Vagina (tissue), 2 donors: ENCODE measurements at places on chromosomes 13 and 19.

- DNase-seq, result no peak
These were observed 131.0 kb downstream of the TNFRSF19 start for GRCh38 chr13:23701186-23701585.

GRCh38 chr19:55599468-55599841 is at the start of gene FIZ1:
FIZ1 (minus strand) TSS chr19:55599517; CDS start chr19:55597865, 1,652 bp downstream.
- no peak for DNase-seq

- no peak for DNase-seq
These were observed 471 bp downstream of the DACH1 start for GRCh38 chr13:71866335-71867130.

GRCh38 chr19:16040642-16041041 is 35.7 kb upstream of the TPM4 start:
- DNase-seq, result no peak

DNA sequence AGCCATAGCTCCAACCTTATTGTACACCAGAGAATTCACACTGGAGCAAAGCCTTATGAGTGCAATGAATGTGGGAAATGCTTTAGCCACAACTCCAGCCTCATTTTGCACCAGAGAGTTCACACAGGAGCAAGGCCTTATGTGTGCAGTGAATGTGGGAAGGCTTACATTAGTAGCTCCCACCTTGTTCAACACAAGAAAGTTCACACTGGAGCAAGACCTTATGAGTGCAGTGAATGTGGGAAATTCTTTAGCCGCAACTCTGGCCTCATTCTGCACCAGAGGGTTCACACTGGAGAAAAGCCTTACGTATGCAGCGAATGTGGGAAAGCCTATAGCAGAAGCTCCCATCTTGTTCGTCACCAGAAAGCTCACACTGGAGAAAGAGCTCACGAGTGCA is 5.9 kb upstream of the TRAPPC2B start:
- no peak for DNase-seq

GRCh38 chr19:14502334-14503092 is 6.6 kb upstream of the GIPC1 start:
- no peak for DNase-seq

- no peak for DNase-seq
These were observed 136.9 kb upstream of the SPRY2 start for GRCh38 chr13:80477661-80478443.

GRCh38 chr13:50125554-50126262 is 110.5 kb downstream of the KCNRG start:
- DNase-seq, result peak; percentile 94

- no peak for DNase-seq
These were observed 4.2 kb upstream of the LRRC25 start for GRCh38 chr19:18401580-18402112.

DNA sequence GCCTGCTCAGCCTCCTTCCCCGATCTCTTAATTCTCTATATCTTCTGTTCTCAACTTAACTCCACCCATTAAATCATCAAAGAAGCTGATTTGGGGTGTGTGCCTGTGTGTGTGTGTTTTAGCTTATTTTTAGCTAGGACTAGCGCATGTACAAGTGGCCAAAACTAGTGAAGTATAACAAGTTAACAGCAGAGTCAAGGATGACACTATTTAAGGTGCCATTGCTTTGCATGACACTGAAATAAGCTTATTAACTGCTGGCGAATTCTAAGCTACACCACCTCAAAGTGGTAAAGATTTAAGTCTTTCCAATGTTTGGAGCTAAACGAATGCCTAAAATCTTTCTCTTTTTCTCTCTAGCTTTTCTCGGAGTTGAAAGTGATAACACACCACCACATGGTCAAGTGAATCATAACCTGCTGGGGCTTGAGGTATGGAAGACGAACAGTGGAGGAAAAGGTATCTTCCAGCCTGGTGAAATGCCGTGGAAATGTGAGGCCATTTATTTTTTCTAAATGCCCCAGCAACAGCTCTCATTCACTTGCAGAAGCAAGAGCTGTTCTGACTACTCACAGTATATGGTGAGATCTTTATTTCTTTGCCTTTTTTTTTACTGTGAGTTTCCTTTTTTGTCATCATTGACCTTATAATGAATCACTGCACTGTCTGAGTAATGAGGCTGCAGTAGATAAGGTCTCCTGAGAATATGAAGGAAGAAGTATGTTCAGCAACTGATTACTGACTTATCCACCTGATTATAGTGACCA is 570.3 kb downstream of the PCDH9 start:
- no peak for DNase-seq

GRCh38 chr13:107585469-107586180 is 629.7 kb downstream of the LIG4 start:
- no peak for DNase-seq

GRCh38 chr13:92313382-92313781 is 913.2 kb upstream of the GPC6 start:
- DNase-seq, result no peak

- DNase-seq, result no peak
These were observed 16.5 kb upstream of the ATP8B3 start for GRCh38 chr19:1828279-1829238.

DNA sequence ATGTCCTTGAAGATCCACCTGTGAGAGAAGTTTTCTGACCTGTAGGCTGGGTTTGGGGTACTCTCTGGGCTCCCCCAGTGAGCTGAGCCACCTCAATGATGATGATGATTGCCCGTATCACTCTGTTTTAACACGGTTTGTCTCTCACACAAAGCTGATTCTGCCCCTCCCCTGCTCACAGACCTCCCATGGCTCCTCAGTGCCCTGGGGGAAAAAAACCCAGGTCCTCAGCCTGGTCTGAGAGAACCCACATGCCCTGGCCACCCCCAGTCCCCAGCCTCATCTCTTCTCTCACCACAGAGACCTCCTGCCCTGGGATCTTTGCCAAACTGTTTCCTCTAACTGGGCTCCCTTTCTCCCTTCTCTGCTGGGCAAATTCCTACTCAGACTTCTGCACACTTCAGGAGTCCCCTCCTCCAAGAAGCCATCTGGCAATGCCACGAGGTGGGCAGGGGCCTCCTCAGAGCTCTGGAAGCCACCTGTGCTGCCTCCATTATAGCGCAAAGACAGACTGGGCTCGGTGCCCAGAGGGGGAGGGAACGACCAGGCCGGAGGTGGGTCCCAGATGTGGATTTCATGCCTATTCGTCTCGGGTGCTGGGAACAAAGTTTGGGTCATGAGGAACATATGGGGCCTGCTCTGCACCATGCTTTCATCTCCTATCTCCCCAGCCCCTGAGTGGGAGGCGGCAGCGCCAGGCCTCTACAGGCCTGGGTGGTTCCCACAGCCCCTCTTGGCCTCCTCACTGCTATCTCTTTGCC is 8.5 kb upstream of the CA11 start:
- DNase-seq, result no peak

- DNase-seq, result no peak
These were observed 162.0 kb downstream of the EFNB2 start for GRCh38 chr13:106373304-106373988.

DNA sequence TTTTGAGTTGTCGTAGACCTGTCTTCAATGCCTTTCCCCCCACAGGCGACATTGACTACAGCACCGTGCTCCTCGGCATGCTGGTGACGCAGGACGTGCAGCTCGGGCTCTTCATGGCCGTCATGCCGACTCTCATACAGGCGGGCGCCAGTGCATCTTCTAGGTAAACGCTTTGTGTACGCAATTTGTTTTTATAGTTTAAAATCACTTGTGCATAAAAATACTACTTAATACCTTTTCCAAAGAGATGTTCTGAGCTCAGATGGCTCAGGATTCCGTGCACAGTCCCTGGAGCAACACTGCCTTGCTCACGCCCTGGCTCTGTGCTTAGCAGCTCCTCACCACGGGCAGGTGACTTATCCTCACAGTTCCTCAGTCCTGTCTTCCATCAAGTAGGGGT is 30.1 kb upstream of the DCUN1D2 start:
- DNase-seq, result no peak

DNA sequence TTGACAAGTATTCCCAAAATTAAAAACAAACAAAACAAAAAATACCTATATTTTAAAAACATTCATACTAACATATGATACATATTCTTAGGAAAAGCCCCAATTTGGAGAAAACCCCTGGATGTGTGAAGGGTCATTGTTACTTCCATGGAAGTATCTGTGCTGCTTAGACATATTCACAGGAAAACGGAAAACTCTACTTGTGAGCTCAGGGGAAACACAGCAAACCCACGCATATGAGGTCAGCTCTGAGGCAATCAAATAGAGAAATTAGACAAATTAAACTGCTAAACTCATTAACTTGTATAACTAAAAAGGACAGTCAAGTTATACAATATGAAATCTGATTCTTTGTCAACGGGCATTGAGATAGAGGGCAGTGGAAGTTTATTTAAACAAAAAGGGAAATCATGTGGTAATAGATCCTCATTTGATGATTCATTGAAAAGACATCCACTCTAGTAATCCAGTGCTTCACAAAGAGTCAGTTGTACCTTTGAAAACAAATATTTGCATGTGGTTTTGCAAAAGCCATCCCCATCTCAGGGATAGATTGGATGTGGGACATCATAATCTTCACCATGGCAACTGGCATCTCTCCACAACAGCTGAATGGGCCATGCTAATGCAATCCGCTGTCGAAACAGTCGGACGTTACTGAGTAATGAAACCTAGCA is 423.4 kb downstream of the ITGBL1 start:
- DNase-seq, result no peak

DNA sequence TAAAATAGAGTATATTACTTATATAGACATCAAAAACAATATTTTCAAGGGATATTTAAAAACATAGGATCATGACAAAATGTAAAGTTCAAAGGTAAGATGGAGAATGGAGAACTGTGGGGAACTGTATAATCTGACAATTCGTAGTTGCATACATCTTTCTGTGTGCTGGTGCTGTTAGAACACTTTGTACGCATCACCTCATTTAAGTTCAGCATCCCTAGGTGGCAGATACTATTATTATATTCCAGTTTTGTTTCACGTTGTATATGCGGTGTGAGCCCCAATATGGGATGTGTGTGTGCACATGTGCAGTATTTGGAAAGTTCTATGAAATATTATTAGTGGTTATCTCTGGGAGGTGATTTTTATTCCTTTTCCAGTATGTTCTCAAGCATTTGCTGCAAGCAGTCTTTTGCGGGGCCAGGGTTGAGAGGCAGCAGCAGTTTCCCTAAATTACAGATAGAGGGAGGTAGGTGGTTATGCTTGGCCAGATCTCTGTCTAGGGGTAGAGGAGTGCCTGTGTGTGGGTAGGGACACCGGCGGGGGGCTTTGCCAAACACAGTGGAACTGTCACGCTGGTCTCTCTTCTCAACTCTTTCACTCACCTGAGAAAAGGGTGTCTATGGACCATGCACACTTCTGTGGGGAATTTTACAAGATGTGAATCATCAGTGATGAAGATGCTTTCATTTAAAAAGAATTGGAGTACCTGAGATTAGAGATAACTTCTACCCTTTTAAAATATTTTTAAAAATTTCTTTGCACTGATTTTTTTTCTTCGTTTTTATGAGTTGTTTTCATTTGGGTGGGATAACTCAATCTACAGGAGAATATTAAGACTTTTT is 55.6 kb upstream of the ALOX5AP start:
- no peak for DNase-seq

DNA sequence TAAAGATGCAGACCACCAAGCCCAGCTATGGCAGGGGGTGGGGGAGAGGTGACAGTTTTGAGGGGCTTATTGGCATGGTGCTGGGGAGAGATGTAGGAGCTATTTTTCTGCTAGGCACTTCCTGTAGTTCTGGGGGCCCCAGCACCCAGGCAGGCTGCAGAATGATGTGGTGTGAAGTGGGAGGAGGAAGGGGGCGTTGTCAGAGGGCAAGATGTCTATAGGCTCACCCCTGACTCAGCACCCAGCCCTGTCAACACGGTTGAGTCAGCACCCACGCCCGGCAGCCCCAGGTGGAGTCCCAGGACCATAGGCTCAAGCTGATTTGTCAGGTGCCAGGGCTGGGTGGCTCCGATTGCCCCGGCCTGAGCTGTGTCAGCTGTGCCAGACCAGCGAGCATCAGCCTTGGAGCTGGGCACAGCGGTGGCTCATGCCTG is 5.8 kb downstream of the KLF2 start:
- DNase-seq, result no peak

DNA sequence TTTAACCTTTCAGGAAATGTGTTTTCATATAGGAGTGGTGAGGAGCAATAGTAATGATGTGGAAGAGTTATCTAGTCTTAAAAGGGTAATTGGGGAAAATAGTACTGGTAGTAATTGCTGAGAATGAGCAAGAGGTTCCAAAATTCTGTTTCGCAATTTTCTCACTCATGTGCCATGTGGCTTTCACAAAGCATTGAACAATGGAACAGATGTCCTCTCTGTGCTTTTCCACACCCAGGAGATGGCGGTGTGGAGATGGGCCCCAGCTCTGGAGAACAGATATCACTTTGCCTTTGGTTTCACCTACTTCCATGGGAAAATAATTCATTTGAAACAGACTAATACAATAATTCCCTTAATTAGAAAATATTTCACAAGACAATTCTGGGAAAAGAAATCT is 170.0 kb upstream of the SLC10A2 start:
- DNase-seq, result no peak

GRCh38 chr19:35194012-35194984 is 34.2 kb downstream of the FAM187B start:
- no peak for DNase-seq

- DNase-seq, result no peak
These were observed 26.8 kb upstream of the STARD13 start for GRCh38 chr13:33312150-33312860.

- DNase-seq, result no peak
These were observed 32.1 kb upstream of the SCEL start for GRCh38 chr13:77503398-77503797.

- DNase-seq, result no peak
These were observed 1.0 kb upstream of the RPS5 start for GRCh38 chr19:58385891-58386575.

GRCh38 chr13:61954092-61954491 is 538.4 kb upstream of the PCDH20 start:
- no peak for DNase-seq

- no peak for DNase-seq
These were observed 40.8 kb downstream of the KLF2 start for GRCh38 chr19:16365300-16365996.

DNA sequence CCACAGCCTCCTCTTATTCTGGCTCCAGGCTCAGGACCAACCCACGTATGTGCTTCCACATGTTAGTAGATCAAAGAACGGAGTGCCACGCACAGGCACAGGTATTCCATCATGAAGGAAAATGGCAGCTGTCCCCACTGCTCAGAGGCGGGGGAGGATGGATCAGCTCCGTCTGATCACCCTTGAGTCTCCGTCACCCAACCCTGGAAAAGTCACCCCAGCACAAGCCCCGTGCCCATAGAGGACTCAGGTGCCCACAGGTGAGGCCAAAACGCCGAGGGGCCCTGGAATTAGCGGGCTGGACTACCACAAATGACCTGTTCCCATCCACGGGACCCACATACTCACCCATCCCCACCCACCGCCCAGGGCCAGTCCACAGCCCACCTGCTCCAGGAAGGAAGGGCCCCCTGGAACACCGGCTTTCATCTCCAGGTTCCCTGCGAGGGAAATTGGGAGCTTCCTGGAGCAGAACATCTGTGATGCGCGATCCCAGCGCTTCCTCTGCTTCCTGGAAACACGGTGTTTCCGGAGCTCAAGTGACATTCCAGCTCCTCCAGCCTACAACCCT is 120.5 kb upstream of the SPACA7 start:
- DNase-seq, result peak; percentile 74
